ENCODE measurements at places on chromosomes 12 and 14.

DNA sequence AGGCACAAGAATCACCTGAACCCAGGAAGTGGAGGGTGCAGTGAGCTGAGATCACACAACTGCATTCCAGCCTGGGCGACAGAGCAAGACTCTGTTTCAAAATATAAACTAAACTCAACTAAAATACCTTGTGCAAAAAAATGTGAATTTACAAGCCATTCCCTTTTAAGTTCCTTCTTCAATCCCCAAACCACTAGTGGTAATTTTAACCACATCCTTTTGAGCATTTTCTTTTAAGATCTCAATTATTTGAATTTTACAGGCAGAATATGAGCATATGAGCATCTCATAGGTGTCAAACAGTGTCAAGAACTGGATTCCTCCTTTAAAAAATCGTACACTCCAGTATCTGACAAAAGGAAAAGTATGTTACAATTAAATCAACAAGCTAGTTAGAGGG, 57.0 kb upstream of the NPFF start:
- DNase-seq: no peak

DNA sequence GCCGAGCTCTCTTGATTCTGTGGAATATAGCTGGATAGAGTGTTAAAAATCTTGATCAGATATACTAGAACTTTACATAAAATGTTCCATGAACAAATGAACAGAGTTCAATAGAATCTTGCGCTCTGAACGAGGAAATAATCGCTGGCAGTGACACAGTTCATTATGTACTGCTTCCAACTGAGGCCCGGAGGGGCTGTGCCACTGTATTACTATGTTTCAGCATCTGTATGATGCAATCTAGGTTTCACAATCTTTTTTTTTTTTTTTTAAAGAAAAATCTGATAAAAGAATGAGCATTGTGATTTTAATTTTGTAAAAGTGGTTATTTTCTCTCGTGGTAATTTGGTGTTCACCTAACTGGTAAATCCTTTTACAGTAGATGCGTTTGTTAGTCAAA, 77.2 kb downstream of the FERMT2 start:
- no peak for DNase-seq

GRCh38 chr14:85301506-85301905, 228.4 kb upstream of the FLRT2 start:
- DNase-seq: no peak

DNA sequence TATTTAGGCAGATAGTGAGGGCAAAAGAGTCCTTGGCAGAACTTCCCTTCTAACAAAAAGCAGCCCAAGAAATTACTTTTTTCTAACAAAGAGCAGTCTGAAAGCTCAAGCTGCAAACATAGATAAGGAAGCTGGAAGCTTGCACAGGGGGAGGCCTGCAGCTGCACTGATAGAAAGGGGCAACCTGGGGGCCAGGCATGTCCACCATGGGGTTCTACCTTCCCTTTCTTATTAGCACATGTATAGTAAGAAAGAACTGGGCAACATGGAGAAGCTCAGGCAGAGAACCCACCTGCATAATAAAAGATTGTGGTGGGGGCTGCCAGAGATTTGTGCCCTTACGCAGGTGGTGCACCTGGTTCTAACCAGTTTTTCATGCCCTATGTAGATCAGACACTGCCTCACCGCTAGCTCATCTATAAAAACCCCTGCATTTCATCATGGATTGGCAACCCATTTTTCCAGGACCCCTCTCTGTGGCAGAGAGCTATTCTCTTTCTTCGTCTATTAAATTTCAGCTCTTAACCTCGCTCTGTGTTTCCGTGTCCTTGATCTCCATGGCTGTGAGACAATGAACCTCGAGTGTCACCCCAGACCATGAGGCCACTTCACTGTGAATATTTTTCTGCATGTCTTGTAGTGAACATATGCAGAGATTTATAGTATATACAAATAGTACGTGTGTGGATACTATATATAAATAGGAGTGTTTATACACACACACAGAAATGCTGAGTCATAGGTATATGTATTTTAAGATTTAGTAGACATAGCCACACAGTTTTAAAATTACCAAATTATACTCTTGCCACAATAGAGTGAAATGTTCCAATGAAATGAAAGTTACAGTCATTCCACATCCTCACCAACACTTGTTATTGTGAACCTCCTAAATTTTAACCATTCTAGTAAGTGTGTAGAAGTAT, 53.0 kb downstream of the PEX5 start:
- no peak for DNase-seq

- no peak for DNase-seq
These were observed 22.2 kb upstream of the DIP2B start for GRCh38 chr12:50482571-50482970.

DNA sequence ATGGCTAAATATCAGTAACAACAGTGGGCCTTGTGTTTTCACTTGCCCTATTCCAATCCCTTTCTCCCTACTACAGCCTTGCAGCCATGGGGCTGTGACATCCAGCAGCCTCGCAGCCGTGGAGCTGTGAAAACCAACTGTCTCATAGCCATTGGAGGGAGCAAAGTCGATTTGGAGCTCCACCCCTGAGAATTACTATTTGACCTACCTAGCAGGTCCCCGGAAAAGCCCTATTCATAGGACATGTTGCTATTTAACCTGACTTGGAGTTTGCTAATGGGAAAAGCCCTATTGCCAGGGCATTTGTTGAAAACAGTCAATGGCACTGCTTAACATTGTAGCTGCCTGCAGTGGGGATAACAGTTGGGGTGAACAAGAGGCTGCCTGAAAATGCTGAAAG, 33.3 kb downstream of the ERG28 start:
- DNase-seq: no peak

- DNase-seq: peak; percentile 69
These were observed 10.3 kb downstream of the EXOC3L4 start for GRCh38 chr14:103104654-103105452.

DNA sequence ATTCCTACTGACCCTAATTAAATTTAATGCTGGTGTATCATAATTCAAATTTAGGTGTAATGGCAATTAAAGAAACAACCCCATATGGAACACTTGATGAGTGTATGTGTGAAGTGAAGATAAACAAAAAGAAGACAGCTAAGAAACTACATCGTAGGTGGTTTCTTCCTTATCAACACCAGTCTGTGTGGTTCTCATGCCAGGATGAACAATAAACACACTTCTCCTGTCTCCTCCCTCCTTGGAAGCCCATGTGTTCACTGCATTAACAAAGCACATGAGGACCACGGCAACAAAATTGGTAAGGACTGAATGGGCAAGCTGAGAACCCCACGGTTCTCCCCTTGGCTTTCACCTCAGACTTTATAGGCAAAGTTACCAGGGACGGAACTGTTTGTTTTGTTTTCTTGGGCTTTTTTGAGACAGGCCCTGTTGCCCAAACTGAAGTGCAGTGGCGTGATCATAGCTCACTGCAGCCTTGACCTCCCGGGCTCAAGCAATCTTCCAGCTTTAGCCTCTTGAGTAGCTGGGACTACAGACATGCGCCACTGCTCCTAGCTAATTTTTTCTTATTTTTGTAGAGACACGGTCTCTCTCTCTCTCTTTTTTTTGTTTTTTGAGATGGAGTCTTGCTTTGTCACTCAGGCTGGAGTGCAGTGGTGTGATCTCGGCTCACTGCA, 71.0 kb downstream of the TRAFD1 start:
- no peak for DNase-seq

GRCh38 chr12:101737476-101737875, 1.8 kb downstream of the SYCP3 start:
- no peak for DNase-seq

DNA sequence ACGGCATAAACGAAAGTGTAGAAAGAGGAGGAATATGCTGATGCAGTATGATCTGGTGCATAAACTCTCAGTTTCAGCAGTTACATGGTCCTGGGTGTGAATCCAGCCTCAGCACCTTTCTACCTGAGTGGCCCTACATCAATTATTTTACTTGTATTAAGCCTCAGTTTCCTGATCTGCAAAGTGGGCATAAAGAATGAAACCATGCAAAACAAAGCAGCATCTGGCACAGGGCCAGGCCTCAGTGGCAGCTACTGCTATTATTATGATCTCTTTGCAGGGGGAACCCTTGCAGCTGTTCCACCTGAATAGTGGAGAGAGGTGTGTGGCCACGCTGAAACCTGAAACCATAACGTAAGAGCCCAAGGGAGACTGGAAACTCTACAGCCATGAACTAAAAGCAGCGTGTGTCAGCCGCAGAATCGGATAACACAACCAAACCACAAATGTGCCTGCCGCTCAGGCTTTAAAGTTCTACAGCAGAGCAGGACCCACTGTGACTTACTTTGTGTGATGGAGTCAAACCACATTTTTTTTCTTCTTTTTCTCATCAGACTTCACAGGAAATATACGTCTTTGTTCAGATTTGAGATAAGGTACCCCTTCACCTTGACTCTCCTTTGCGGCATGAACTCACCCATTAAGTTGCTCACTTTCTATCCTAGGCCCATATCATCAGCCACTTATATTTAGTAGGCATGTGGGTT, 29.2 kb upstream of the FOS start:
- peak; percentile 61 for DNase-seq

- no peak for DNase-seq
These were observed 36.3 kb upstream of the BICD1 start for GRCh38 chr12:32070370-32070769.

- no peak for DNase-seq
These were observed 103.6 kb downstream of the ATP23 start for GRCh38 chr12:58044966-58045365.

DNA sequence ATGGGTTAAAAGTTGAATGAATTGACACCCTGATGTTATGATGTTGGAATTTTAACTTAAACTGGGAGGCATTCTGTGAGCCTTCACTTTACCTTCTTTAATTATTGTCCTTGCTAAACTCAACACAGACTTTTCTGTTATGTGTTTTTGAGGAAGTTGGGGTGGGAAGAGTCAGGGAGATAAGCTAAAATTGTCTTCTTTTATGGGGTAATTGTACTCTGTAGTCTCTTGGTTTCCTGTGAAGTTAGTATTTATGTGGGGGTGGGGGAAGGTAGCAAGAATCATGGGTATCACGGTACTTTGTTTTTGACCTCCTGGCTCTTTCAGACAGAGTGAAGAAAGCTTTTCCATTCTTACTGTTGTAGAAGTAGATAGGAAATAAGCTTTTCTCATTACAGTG, 32.9 kb downstream of the RAB21 start:
- DNase-seq: no peak

DNA sequence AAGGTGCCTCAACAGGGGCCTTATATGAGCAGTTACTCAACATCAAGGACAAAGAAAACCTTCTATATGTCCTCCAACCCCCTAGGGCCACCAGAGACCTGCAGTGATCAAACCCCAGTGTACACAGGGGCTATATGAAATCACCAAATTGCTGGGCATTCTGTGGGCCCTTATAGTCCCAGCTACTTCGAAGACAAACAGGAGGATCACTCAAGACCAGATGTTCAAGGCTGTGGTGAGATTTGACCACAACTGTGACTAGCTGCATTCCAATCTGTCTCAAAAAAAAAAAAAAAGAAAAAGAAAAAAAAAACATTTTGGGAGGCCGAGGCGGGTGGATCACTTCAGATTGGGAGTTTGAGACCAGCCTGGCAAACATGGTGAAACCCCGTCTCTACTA, 51.0 kb upstream of the PRB2 start:
- no peak for DNase-seq

Data from activated CD8-positive, alpha-beta memory T cell treated with anti-CD3 and anti-CD28 coated beads for 1 hour (primary cell).